ENCODE measurements at places on chromosomes 1 and 21.

DNA sequence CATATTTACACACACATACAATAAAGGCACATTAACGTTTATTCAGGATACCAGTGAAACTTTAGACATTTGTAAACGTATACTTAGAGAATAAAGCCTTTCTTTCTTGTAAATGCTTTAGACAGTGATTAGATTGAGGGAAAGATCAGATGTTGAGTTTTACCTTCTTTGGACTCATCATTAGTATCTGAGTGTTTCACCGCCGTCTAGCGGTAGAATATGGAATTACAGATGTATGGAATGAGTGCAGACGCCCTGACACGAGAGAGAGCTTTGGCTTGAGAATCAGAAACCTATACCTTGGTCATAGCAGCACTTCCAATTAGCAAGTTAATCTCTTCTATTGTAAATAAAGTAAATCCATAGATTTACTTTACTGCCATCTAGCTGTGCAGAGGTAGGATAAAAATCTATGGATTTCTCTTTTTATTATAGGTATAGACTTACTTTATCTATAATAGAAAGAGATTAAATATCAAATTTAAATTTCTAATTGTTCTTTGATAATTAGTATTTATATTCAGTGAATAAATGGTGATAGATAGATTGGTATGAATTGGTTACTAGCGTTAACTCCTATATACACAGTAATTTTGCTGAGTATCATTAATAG is 12.6 kb downstream of the FLG2 start:
- DNase-seq: peak; percentile 7

- DNase-seq: no peak
Observed at GRCh38 chr1:212498283-212499040, 65.7 kb downstream of the NENF start.

DNA sequence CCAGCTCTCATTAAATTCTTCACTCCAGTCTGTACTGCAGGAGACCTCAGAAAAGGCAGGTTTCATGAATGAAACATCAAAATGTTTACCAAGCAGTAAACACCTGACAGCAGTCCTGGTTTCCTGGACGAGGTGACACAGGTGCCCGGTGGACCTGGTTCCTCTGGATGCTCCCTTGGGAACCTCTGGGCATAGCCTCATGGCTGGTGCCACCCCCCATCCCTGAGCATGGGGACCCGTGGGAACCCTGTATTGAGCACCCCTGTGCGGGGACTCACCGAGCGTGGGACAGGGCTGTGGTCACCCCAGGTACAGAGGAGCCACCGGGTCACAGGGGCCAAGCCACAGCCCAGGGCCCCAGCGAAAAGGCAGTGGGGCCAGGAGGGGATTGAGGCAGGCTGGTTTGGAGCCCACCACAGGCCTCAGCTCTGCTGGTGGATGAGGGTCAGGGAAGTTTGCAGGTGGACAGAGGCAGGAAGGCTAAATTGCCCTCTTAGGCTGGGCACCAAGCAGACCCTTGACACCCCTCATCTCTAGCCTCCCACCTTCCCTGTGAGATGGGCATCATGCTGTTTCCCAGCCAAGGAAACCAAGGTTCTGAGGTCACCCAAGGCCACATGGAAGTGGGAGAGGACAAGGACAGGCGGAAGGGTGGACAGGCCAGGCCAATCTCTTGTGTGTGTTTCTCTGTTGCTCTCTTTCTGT is 158.4 kb downstream of the PTPRU start:
- no peak for DNase-seq

- DNase-seq: no peak
Observed at GRCh38 chr1:239944666-239945065, 147.0 kb upstream of the FMN2 start.

- DNase-seq: no peak
Observed at GRCh38 chr1:36258960-36259344, 34.7 kb downstream of the THRAP3 start.

DNA sequence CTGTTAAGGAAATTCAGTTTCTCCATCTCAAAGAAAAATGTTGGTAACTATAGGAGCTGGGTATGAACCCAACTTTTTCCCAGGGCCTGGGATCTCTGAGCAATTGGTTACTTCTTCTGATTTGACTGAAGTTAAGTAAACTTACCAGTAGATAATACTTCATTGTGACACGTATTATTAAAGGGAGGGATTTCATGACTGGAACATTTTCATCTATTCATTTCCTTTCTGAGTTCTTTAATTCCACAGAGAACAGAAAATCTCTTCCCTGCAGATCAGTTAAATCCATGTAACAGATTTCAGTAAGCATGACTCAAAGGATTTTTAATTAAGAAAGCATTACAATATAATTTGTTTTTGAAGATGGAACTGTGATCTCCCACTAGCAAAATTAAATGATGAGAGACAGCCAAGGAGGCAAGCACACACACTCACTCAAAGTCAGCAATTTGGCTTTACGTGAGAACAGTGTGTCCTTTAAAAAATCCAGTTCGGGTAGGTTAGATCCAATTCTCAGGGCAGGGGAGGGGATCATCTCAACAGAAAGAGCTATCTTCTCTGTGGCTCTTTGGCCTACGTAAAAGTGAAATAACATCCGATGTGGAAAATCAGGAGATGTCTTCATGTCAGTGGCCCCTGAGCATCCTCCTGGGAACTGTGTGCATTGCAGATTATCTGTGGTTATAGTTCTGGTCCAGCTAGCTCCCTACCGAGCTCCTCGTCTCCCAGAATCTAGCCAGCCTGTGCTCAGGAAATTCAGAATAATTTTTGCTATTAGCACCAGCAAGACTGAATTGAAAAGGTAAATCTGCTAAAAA is 10.8 kb upstream of the MYOC start:
- DNase-seq: no peak

DNA sequence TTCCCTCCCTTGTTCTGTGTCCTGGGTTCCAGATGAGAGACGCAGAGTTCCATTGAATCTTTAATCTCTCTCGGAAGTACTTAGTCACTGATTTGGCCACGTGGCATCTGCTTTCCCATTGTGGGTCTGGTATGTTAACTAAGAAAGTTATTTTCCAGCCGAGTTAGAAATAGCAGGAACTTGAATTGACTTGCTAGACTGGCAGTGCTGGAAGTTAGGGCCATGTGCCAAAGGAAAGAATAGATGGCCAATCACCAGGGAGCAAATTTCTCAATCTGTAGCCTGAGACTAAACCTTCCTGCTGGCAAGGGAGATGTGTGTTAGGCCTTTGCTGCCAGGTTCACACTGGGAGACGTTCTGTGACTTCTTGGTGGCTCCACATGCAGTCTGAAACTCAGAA is 24.2 kb upstream of the SLFNL1 start:
- no peak for DNase-seq

- no peak for DNase-seq
Observed at GRCh38 chr1:234320549-234320948, 52.7 kb upstream of the COA6 start.

DNA sequence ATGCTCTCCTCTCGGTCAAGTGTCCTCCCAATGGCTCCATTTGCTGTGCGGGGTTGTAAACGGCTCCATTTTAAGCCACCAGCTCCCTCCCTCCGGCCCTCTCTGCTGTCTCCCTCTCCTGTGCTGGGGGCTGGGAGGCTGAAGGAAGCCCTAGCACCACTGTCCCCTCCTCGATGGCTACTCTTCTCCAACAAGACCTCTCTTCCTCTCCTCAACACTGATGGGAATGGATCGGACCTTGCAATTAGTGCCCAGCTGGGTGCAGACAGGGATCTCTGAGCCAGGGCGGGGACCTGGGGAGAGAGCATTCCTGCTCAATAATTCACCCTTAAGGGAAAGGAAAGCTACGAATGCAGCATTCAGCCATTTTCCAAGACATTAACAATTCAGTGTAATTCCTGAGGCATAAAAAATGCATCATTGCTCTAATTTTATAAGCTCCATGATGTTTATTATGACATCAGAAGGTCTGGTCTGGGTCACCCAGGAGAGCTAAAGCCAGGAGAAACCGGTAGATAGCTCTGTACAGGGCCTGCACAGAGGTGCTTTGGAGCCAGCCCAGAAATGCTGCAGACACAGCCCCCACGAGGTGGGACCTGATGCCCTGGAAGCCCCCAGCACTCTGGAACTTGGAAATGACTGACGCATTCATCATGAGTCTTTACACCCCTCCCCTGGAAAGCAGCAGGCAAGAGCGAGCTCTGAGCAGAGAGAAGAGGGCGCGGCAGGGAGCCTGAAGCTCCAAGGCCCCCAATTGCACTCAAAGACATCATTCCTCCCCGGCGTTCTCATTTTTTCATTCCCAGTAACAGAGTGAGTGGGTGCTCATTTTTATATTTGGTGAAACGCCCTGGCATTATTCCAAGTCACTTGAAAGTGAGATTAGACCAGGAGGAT is 76.2 kb upstream of the VAMP3 start:
- no peak for DNase-seq

GRCh38 chr1:245108909-245109308 is 45.9 kb upstream of the KIF26B start:
- no peak for DNase-seq

GRCh38 chr1:170395149-170395548 is 136.8 kb upstream of the GORAB start:
- no peak for DNase-seq

DNA sequence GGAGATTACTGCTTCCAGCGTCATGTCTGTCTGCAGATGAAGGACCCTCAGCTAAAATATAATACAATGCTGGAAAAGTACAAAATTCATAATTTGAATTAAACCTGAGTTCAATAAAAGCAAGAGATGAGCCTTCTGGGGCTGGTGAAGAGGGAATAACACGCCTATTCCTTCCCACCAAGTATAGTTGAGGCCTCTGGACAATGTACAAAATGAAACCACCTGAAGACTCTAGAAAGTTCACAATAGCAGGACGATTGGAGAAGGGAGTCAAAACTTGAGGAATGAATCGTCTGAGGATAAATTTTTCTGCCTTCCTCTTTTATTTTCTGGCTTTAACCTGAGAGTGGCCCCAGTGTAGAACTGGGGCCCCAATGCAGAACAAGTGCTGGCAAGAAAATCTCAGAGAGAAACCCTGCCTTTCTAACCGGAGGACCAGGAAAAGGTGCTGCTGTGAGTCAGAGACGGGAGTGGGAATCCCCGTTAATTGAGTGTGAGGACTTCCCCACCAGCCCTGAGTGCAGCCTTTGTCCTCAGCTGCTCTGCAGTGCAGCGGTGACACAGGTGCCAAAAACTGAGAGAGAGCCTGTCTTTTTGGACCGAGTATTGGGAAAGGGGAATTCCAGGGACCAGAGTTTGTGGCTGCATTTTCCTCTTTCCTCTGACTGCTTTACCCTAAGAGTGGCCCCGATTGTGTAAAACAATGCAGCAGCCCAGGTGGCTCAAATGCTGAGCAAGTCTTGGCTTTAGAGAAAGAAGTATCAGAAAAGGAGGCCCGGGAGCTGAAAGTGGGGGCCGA is 264.9 kb downstream of the DYRK1A start:
- no peak for DNase-seq
